ENCODE measurements at places on chromosomes 2 and 18.

- peak; percentile 77 for DNase-seq
Measured at GRCh38 chr2:48483916-48484315, 46.0 kb upstream of the STON1 start.

- DNase-seq = peak; percentile 71
Measured at GRCh38 chr2:9249020-9249800, 42.6 kb downstream of the ASAP2 start.

DNA sequence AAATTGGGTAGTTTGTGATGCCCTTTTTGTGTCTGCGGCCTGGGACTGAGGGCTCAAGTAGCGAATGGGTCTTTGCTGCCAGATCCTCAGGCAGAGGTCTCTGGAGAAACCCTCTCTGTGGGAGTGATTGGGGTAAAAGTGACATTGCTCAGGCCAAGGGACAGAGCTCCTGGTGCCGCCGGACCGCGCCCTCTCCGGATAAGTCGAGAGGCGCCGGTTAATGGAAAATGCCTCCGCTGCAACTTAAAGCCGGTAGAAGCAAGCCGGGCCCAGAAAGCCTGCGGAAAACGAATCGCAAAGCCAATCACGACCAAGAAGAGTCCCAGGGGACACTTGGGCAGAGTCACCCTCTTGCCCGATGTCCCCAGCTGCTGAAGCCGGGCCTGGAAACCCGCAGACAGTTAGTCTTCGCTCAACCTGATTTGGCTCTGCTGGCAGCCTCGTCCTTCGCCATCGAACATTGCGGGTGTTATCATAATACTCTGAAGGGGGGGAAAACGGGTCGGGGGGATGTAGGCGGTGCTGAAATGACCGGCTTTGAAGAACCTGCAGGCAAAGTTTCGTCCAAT is 352 bp upstream of the HOXD12 start:
- no peak for DNase-seq

GRCh38 chr2:147464737-147465357 is 380.0 kb upstream of the ACVR2A start:
- DNase-seq = no peak

DNA sequence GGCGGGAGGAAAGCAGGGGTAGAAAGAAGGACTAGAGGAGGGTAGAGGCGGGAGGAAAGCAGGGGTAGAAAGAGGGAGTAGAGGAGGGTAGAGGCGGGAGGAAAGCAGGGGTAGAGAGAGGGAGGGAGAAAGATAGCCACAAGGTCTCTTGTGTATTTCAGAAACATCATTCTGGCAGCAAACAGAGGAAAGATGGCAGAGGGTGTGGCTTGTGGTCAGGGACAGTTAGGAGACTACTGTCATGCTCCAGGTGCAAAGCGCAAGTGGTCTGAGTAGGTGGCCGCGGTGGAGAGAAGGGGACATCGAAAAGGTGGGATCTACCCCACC is 82.4 kb upstream of the TAF1B start:
- no peak for DNase-seq

DNA sequence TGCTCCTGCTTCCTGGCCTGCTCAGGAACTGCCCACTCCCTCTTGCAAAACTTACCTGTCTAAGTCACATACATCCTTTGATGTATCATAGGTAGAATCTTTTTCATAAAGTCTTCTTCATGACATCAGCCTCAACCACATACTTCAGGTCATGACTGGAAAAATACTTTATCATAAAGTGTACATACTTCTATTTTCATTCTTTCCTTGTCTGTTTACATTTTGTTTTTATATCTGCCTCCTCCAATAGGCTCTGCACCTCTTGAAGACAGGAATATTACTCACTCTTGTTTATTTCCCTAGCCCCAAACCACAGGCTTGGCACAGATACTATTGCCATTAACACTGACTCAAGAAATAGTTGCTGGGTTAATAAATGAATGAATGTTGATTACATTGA is 43.6 kb upstream of the ZNF804A start:
- DNase-seq = peak; percentile 34

DNA sequence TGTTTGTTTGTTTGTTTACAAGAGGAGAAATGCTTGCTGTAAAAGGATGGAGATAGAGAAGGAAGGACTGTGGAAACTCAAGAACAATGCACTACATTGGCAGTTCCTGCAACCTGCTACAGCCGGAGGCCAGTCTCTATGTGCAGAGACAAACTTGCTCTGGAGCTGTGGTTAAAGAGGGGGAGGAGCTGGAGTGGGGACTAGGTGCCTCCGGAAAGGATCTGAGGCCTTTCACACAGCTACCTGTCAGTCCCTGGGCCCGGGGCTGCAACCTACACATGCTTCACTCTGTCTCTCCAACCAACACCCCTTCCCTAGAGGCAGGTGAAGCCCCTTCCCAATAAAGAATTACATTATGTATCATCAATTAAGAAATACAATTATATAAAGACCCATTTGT is 1234.0 kb upstream of the ZEB2 start:
- DNase-seq = no peak

- DNase-seq = no peak
Measured at GRCh38 chr2:31784868-31785267, 204.1 kb upstream of the SRD5A2 start.

- peak; percentile 72 for DNase-seq
Measured at GRCh38 chr2:224145751-224146355, 106.8 kb upstream of the SERPINE2 start.

DNA sequence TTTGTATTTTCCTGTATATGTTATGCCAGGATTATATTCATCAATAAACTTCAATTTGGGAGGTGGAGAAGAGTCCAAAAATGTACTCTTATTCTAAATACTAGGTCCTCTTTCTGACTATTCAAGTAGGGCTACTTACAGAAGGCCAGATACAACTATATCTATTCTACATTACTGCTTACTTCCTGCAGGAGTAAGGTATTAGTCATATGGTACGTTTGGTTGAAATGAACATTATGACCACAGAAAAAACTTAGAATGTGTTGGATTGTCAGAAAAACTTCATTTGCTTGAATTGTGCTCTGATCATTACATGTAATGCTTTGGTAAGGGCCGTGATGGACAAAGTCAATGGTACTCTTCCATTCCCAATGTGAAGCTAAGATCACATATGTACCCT is 35.0 kb downstream of the STAT4 start:
- no peak for DNase-seq

DNA sequence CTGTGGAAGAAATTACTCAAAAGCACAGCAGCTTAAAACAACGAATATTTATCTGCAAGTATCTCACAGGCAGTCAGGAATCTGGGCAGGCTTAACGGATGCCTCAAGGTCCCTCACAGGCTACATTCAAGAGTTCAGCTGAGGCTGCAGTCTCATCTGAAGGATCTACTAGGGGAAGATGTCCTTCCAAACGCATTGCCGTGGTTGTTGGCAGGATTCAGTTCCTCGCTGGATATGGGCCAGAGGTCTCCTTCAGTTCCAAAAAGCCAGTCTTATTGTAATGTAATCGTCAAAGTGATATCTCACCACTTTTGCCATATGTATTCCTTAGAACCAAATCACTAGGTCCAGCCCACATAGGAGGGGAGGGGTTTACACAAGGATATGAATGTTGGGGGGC is 98.2 kb upstream of the EPAS1 start:
- DNase-seq = no peak

DNA sequence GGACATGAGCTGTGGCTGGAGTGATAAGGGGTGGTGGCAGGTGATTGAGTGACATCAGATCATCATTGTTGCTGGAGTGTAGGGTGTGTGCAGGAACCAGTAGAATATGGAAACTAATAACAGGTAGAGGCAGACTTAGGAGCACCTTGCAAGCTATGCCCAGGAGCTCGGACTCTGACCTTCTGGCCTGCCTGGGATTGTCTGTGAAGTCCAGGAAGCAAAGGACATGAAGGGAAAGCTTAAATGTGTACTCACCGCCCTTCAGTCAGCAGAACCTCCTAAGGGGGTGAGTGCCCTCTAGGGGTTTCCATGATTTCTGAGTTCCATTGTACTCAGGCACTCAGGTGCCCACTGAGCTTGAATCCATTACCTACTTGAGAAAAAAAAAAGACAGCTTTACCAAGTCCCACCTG is 104.2 kb downstream of the CRIM1 start:
- peak; percentile 36 for DNase-seq

DNA sequence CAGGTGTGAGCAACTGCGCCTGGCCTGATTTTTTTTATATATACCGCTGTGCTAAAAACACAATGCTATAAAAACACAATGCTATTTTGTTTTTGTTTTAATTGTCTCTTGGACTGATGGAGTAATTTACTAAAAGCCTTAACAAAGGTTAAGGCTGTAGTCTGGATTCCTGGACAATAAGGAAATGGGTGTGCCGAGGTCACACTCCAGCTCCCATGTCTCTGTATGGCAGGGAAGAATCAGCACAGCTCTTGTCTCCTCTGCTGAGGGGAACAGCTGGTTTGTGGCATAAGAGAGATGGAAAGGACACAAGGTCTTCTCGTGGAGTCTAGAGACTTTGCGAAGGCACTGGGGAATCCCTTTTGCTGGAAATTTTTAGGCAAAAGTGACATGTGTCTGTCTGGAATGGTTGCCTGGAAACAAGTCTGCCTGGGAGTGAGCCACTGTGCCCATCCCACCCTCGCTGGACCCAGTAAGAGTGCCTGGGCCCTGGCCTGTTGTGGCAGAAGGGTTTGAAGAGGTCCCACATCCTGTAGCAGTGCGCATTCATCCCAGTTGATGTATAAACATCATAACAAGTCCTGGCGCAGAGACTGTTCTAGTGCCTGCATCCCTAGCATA is 73.1 kb downstream of the MAPK4 start:
- no peak for DNase-seq

DNA sequence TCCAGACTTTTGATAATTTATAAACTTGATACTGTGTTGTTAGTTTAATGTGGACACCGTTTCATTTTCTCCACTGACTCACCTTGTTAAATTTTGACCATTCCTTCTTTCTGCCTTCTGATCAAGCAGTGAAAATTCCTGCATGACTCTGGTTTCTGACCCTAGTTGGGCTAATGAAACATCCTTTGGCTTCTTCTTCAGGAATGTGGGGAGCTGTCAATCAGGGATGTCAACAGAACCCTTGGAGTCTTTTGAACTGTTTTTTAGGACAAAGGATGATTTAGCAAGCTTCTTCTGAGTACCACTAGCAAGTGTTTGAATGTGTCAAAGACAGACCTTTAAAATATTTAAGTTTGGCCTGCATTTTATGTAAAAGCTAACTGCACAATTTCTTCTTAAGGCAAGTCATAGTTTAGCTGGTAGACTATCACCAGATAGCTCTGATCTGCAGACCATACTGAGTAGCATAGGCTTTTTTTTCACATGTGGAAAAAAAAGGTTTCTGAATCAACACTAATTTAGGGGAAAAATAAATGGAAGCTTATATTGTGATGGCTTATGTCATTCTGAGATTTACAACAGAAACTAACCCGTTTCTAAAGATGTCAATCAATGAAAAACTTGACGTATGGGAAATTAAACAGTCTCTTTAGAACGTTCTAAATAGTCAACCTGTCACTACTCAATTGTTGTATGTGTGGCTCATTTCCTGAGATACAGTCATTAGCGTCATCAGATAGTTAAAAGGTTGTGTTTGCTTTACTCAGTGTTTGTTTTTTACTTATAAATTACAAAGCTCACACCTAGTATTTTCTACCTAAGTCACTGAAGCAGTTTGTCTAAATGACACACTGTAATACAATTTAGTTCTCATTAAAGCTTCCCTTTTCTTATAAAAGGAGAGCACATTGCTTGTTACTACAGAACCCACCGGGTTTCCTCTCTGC is 311.4 kb downstream of the PTPRM start:
- DNase-seq = no peak

DNA sequence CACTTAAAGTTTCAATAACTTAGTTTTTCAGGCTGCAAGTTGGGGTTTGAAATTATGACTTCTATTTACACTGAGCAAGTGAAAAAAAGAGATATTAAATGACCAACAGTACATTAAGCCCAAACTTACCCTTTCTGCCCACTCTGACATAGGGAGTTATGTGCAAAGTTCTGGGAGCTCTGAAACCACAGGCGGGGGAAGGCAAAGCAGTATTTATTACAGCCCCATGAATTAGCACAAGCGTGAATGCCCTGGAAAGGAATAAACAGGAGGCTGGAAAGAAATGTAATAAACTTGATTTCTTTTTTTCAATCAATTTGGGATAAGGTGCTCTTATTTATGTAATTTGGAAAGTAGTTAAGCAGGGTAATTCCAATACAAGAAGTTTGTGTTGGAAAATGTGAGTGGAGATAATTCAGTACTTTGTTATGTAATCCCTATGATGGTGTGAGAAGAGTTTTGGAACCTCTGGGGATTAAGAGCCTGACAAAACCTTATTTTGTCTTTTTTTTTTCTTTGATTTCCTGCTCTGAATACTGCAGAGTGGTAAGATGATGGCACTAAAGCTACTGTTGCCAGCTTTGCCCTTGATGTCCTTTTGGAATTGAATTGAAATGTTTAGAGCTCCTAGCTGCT is 351.5 kb downstream of the ARHGAP15 start:
- DNase-seq = no peak

GRCh38 chr2:96522304-96523203 is 14.0 kb upstream of the ARID5A start:
- no peak for DNase-seq
